ENCODE measurements at places on chromosomes 13 and 19.

GRCh38 chr19:28472843-28473242, 740.1 kb downstream of the UQCRFS1 start:
- no peak for DNase-seq

DNA sequence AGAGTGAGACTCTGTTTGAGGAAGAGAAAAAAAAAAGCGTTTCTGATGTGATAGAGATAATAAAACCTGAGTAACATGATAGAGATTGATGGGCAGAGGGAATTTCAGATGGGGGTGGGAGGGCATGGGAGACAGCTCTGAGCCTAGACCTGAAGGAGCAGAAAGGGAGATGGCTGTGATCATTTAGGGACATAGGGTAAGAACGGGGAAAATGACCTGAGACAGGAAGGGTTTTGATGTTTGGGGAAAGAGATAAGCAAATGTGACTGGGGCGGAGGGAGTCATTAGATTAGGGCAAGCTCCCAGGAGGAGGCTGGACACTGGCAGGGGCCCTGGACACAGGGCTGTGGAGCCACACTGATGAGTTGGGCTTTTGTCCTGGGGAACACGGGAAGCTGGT, 6.1 kb downstream of the ZNF320 start:
- peak; percentile 21 for DNase-seq

- DNase-seq: no peak
Measured at GRCh38 chr13:94272038-94272437, 207.4 kb downstream of the DCT start.

DNA sequence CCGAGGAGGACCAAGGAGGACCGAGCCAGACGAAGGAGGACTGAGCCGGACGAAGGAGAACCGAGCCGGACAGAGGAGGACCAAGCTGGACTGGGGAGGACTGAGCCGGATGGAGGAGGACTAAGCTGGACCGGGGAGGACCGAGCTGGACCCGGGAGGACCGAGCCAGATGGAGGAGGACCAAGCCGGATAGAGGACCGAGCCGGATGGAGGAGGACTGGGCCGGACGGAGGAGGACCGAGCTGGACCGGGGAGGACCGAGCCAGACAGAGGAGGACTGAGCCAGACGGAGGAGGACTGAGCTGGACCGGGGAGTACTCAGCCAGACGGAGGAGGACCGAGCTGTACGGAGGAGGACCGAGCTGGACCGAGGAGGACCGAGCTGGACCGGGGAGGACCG, 3.2 kb downstream of the PIP5K1C start:
- DNase-seq: no peak

GRCh38 chr19:35213663-35214632, 14.6 kb downstream of the FAM187B start:
- DNase-seq: no peak

DNA sequence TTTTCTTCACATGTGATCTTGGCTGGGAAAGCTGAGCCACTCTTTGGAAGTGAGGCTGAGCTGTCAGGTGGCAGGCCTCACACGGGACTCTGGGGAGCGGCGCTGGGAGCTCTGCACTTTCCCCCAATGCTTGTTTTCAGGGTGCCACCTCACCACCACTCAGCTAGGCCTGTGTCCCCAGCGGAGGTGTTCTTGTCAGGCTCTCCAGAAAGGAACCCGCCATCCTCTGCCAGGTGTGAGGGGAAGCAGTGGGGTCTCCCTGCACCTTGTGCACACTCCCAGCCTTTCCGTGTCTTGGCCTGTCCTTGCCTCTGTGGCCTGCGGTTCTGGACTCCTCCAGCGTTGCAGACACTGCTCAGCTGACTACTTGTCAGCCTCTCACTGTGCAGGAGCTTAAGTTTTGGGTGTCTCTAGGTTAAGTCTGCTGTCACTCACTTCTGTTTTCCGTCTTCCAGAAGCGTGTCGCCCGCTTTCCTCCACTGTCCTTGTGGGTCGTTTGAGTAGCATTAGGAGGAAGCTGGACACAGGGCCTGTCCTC, 51.9 kb downstream of the GGACT start:
- no peak for DNase-seq

DNA sequence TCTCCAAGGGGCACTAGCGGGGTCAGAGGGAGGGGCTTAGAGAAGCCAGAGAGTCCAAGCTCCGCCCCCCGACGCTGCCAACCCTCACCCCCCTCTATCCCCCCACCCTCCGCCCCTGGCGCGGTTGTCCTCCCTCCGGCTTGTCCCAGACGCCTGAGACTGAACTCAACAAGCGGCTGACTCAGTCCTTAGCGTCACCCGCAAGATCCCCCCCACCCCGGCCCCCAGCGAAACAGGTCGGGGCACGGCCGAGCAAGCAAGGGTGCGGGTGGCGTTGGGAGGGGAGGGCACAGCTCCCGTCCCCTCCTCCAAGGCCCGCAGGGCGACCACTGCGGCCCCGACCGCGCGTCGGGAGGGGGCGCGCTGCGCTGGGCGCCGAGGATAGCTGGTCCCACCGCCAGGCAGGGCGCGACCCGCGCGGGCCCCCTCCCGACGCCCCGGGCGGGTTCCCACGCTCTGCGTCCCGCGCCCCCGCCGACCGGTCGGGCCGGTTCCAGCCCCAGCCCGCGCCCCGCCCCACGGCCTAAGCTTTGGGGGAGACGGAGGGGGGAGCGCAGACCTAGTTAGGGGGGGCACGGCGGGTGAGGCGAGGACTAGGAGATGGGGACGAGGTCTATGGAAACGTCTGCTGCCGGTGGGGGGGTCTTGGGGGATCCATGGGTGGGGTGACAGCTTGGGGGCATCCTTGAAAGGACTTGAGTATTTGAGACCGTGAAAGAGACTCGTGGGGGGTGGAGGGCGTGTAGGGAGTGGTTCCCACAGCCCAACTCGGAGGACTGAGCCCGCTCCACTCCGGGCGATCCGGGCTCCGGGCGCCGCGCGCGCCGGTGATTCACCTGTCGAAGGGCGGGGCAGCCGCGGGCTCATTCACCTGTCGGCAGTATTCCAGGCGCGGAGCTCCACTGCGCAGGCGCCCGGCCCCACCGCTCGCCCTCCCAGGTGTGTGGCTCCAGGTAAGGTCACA, 5.1 kb downstream of the NOTCH3 start:
- no peak for DNase-seq

GRCh38 chr13:62908321-62908720, 1492.7 kb upstream of the PCDH20 start:
- no peak for DNase-seq

GRCh38 chr19:8090950-8091349, 38.4 kb downstream of the CCL25 start:
- no peak for DNase-seq

DNA sequence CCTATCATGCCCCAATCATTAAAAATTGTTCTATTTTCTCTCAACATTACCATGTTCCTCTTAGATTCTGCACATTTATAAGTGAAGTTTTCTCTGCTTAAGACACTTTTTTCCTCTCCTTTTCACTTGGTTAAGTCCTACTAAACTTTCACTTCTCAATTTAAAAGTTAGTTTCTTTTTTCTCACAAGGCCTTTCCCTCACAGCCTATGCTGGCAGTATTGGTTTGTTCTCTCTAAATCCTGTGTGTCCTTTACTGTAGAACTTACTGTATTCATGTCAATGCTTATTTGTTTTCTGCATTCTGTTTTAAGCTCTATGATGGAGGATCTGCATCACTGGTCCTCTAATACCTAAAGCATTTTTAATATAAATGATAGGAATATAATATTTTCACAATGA, 2816.6 kb downstream of the PCDH9 start:
- no peak for DNase-seq

- no peak for DNase-seq
Measured at GRCh38 chr19:50341091-50341564, 12.0 kb upstream of the KCNC3 start.

- DNase-seq: no peak
Measured at GRCh38 chr13:51420681-51421490, 31.9 kb downstream of the INTS6 start.

DNA sequence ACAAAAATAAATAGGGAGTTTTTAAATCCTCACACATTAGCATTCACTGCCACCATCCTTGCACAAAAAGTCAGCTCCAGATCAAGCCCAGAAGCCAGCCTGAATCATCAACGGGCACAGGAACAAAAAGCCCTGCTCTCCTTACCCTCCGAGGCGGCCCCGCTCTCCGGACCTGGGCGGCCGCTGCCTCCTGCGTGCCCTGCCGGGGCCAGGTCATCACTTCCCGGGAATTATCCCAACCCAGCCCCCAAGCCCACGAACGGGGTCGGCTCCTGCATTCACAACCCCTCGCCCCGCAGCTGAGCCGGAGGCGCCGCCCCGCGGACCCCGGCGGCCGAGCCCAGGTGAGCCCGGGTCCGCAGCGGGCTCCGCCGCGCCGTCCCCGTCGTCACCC, 754 bp downstream of the DNAJB1 start:
- peak; percentile 54 for DNase-seq

DNA sequence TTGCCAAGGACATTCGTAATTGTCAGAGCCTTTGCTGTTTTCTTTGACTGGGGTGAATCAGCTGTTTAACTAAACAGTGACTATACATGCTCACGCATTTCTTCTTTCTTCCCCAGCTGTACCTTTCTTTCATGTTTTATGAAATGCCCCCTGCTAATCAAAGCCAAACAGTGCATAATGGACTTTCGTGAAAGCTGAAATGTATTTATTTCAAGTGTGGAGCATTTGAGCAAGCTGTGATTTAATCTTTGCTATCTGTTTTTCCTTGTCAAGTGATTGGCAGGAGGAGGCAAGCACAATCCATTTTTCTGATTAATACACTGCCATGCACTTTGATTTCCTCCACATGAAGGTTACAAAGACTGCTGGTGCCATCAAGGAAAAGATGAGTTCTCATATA, 831.7 kb upstream of the SPRY2 start:
- no peak for DNase-seq

DNA sequence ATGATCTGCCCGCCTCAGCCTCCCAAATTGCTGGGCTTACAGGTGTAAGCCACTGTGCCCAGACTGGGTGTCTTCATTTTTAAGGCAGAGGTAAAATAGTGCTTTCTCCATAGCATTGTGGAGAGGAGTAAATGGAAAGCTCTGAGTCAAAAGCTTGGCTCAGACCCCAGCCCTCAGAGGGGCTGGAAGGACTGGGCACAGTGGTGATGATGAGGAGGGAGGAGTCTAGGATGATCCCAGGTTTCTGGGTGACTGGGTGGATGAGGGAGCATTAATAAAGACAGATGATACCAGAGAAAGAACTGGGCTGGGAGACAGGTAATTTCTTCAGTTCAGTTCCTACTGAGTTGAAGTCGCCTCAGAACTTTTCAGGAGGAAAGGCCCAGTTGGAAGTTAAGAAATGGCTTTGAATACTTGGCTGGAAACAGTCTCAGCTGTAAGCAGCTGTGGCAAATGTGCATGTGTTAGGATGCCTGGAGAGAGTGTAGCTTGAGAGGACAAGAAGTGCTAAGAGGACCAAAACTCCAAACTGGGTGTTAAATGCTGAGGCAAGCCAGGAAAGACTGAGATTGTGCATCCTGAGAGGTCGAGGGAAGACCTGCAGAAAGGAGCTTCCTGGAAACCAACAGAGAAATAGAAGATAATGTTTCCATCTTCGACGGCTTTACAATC, 37.1 kb upstream of the MEDAG start:
- DNase-seq: no peak
